ENCODE measurements at places on chromosomes 16 and 17.

DNA sequence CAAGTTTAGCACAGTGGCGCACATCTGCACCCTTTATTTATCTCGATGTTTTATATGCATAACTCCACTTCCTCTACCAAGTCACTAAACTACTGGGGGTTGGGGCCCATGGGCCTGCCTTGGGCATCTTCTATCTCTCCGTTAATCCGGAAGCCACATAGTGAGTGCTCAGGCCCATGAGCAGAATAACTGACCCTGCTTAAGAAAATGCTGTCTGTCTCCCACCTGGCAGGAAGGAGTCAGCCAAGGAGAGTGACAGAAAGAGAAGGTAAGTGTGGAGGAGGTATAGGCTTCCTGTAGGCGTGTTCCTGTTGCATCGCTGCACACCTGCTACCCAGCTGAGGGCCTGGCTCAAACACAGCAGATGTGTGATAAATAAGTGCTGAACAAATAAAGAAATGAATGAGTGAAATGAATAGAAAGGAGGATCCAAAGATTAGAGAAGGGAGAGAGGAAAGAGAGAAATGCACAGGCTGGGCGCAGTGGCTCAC is 320.1 kb downstream of the SLC39A11 start:
- no peak for DNase-seq

GRCh38 chr17:47785538-47786123 is 36.0 kb downstream of the OSBPL7 start:
- no peak for DNase-seq

DNA sequence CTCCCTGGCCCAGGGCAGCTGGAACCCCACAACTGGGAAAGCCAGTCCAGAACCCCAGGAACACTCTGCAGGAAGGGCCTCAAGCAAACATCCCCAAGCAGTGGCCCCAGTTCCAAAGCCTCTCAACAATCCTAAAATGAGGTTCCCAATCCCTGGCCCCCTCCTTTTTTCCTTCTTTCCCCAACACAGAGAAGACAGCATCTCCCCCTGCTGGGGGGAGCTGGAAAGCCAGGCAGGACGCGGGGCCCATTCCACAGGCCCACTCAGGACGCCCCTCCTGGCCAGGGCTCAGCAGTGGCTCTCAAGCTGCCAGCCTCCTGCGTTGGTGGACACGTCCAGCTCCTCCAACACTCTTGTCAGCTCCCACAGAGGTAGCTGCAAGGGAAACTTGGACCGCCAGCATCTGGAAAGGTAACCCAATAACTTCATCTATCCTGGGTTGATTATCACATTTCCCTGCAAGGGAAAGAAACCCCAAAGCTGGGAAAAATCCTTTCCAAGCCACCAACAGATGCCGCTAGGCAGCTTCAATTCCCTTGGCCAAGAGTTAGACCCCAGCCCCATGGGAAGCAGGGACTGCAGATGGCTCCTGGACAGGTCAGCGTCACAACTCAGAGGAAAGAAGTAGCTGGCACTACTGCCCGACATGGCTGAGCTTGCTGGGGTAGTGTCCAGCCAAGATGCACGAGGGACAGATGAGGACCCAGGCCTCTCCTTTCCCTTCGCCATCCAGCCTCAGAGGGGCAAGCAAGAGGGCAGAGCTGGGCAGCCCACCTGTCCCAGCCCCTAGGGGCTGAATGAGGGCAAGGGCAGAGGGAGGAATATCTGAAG is 7.6 kb downstream of the HDAC5 start:
- no peak for DNase-seq

GRCh38 chr17:64323774-64324173 is 60.7 kb upstream of the TEX2 start:
- DNase-seq = no peak

- no peak for DNase-seq
Measured at GRCh38 chr16:80375973-80376372, 164.8 kb upstream of the DYNLRB2 start.

- no peak for DNase-seq
Measured at GRCh38 chr16:3769013-3769412, 51.7 kb upstream of the TRAP1 start.

DNA sequence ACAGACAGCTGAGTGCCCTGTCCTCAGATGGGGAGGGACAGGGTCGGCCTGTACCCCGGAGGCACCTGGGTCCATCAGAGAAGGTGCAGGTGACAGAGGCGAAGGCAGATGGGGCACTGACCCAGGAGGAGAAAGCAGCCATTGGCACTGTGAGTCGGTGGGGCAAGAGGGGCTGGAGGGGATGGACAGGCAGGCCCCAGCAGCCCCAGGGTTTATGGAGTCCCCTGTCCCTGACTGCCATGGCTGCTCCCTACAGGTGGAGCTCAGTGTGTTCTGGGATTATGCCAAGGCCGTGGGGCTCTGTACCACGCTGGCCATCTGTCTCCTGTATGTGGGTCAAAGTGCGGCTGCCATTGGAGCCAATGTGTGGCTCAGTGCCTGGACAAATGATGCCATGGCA is 32.1 kb downstream of the ANKRD40 start:
- DNase-seq = no peak

GRCh38 chr17:71423871-71424546 is 696.8 kb upstream of the SOX9 start:
- DNase-seq = peak; percentile 40

DNA sequence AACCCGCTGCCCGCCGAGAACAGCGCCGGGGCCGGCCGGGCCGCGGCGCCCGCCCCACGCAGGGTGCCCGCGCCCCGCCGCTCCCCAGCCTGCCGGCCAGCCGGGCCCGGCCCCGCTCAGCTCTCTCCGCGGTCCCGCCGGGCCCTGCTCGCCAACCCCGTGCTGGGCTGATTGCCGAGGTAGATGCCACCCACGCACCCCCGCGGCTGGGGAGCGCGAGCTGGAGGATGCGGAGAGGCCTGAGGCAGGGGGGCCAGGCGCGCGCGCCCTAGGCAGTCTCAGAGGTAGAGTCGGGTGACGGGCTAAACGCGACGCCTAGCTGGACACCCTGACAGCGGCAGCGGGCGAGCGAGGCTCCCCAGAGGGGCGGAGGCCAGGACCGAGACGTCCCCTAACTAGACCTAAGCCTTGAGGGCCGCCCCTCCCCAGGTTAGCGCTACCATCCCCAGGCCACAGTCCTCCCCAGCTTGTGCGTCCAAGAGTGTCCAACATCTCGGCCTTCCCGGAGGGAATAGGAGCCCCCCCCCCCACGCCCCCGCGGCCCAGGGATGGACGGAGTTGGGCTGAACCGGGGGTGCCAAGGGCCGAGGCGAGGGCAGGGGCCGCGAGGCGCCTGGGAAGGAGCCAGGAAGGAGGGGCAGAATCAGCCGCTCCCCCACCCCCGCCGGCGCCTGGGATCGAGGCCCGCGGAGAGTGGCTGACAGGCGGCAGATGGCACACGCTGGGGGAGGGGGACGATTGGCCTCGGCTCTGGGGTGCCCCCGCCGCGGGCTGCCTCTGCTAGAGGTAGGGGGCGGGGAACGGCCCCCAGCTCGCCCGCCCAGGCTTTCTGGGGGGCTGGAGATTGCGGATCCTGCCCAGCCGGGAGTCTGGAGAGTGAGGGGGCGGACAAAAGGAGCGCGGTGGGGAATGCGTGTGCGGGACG is 2.5 kb upstream of the ZNF423 start:
- no peak for DNase-seq

- DNase-seq = no peak
Measured at GRCh38 chr17:80559825-80560251, 15.2 kb downstream of the RPTOR start.

DNA sequence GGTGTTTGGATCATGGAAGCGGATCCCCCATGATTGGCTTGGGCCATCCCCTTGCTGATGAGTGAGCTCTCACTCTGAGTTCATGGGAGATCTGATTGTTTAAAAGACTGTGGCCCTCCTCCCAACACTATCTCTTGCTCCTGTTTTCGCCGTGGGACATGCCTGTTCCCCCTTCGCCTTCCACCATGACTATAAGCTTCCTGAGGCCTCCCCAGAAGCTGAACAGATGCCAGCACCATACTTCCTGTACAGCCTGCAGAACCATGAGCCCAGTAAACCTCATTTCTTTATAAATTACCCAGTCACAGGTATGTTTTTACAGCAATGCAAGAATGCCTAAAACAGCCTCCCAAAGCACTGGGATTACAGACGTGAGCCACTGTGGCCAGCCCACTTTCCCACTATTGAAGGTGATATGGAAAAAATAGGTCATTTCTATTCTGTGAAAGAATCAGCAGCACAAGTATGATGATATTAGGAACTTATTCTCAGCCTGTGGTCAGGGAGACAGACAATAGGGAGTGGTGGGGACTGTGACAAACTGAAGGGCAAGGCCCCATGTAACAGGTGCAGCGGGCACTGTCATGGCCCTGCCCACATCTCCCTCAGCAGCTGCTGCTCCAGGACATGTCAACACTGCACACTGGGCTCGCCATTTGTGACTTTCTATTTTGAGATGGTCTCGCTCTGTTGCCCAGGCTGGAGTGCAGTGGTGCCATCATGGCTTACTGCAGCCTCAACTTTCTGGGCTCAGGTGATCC is 33.7 kb upstream of the LITAF start:
- no peak for DNase-seq

GRCh38 chr16:27204312-27204915 is 1.1 kb downstream of the KDM8 start:
- DNase-seq = no peak

DNA sequence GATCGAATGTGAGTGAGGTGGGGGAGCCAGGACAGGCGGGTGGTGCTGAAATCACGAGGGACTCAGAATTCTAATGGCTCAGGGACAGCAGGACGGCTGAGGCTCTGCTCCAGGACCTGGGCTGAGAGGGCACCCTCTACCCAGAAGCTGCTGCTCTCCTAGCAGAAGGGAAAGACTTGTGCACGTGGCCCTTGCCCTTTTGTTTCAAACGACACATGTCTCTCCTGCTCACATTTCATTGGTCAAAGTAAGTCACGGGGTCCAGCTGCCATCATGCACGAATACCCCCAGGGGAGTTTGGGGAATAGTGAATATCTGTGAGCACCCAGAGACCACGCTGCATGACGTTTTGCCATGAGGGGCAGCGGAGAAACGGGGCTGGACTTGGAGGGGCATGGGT is 73.2 kb downstream of the RTN4RL1 start:
- DNase-seq = no peak

DNA sequence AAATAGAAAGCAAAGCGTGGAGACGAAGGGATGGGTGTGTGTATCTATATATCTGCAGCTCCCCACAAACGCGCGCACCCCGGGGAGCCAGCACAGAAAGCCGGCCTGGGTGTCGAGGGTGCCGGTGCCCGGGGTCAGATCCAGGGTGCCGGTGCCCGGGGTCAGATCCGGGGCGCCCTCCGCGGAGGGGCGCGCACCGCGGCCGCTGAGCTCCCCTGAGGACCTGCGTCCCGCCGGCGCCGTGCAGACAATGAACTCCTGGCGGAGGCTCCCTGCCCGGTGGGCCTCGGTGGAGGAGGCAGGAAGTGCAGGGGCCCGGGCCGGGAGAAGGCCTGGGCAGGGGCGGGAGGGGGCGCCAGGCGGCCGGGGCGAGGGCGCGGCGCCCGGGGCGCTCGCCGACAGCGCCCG is 1.1 kb downstream of the ZNF423 start:
- DNase-seq = no peak

DNA sequence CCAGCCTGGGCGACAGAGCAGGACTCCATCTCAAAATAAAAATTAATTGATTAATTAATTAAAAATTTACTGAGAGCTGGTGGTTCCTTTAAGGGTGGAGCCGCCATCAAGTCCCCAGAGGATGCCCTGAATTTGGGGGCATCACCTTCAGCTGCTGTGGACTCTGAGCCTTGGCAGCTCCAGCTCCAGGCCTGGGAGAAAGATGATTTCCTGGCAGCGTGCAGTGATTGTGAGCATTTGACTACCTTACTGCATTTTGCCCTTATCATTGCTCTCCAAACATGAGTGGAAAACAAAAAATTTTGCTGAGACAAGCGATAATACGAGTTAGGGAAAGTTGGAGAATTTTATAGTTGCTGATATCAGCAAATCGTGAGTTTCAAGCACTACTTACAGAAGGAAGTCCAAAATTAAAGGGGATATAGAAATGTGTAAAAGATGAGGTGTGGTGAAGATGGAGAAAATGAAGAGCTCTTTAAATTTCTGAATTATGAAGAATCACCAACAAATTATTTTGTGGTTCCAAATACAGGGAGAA is 2.6 kb upstream of the ITGAD start:
- DNase-seq = no peak

- DNase-seq = no peak
Measured at GRCh38 chr16:50862818-50863643, 121.1 kb downstream of the CYLD start.

- no peak for DNase-seq
Measured at GRCh38 chr16:77394699-77395098, 40.1 kb downstream of the ADAMTS18 start.

- DNase-seq = no peak
Measured at GRCh38 chr17:59746849-59747445, 39.5 kb downstream of the VMP1 start.

- DNase-seq = no peak
Measured at GRCh38 chr16:48542020-48542473, 67.9 kb downstream of the N4BP1 start.

DNA sequence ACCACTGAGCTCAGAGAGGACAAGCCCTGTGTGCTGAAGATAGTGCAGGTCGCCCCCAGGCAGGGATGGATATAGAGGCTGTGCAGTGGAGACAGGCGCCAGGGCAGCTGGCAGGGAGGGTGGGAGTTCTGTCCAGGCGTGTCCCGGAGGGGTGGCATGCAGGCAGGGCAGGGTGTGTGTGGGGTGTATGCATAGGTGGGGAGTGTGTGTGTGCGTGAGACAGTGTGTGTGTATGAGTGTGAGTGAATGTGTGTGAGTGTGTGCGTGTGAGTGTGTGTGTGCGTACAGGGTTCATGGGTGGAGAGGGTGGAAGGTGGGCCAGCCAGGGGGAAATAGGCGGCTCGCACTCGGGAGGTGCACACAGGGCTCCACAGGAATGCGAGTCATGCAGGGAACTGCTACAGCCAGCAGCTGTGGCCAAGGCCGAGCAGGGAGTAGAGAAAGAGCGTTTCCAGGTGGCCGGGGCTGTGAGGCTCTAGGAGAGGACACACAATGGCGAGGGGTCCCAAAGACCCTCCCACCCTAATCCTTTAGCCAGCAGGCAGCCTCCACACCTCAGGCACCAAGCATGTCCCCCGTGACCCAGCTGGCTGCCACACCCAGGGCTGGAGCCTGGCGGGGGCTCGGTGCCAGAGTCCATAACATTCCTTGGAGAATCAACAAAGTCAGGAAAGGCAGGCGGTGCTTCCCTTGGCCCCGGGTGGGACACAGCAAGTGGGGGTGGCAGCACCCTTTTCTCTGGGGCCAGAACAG is 4.6 kb downstream of the PLCD3 start:
- no peak for DNase-seq
